ENCODE measurements at places on chromosomes 4 and X.
A peak's percentile ranks its signal among the peaks of the same experiment; 100 is the strongest.

GRCh38 chr4:119082661-119083060 lies 53.0 kb upstream of the MYOZ2 start:
- no peak for DNase-seq

DNA sequence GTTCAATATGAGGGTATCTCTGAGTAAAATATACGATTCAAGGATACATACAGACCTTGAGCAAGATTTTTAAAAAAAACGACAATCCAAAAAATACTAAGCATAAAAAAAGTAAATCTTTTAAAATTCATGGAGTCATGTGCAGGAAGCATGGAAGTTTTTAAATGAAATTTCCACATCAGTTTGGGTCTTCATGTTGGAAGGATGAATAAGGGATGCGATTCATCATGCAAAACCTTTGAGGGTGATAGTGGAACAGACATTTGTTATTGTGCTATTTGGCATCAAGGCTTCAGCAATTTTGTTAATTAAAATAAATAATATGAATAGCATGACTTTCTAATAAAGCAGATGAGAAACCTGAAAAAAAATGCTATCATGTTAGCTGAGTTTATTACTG lies 815.0 kb upstream of the PCDH10 start:
- no peak for DNase-seq

DNA sequence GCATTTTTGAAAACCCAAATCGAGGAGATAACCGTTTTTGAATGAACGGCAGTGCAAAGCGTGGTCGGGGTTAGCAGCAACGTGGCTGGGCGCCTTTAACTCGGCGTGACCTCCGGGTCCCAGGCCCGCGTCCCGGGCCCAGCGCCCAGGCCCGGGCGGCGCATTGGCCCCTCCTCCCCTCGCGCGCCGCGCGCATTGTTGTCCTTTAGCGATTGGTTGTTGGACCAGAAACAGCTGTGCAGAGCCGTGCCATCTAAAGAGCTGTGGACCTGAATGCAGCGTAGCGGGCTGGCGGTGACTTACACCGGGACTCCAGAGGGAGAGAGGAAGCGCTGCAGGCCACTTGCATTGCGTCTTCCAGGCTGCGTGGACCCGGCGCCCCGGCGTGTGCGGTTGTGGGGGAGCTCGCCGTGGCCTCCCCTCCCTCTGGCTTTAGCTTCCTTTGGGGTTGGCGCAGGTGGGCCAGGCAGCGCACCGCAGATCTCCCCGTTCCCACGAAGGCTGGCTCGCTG lies at the start of gene STOX2:
Gene STOX2 (plus strand): TSS at position 227 of the 512 bp plus-strand sequence. CDS start 1,484 bp downstream, outside the sequence.
- no peak for DNase-seq

DNA sequence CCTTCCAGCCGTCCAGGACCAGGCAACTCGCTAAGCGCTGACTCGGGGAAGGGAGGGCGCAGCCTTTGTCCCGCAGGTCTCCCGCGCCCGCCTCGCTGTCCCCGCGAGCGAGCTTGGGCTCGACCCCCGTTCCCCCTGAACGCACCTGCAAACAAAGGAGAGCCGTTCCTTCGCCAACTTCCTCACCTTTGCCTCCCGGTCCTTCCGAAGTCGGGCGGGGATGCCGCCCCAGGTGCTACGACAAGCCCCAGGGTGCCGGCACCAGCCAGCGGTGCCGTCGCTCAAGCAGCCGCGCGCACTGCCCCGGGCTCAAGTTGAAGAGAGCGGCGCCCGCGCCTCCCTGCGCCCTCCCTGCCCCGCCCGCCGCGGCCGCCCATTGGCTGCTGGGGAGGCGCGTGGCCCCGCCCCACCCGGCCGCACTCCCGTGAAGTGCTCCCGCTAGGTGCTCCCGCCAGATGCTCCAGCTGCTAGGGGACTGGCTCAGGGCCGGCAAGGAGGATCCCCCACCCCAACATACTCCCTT lies 107.1 kb downstream of the NSUN7 start:
- DNase-seq = peak; percentile 10

DNA sequence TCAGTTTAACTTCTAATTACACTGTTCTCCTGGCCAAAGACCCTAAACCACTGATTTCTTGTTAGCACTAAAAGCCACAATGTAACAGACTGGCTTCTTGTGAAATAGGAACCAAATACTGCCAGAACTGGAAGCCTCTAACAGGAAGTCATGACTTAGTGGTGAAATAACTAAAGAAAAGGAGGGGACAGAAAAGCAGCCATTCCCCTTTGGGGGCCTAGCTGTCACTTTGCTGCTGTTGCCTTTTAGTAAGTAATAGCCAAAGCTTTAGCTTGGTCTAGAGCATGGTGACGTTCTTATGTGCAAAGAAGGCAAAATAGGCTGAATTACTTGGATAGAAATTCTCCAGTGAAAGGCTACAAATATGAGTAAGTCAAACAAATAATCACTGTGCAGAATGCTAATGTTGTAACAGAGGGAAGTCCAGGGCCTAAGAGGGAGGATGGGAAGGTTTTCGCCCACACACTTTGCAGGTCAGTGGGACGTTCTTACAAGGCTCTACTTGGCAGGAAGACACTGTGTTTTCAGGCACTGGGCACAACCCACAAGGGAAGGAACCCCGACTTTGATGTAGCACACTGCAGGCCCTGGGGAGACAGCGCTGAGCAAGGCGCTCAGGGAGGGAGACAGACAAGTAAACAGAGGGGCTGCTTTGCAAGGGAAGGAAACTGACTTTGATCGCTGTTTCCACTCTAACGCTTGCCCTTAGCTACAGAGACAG lies 16.7 kb downstream of the GAB3 start:
- no peak for DNase-seq

GRCh38 chr4:143858456-143858855 lies 46.9 kb downstream of the GYPE start:
- no peak for DNase-seq

DNA sequence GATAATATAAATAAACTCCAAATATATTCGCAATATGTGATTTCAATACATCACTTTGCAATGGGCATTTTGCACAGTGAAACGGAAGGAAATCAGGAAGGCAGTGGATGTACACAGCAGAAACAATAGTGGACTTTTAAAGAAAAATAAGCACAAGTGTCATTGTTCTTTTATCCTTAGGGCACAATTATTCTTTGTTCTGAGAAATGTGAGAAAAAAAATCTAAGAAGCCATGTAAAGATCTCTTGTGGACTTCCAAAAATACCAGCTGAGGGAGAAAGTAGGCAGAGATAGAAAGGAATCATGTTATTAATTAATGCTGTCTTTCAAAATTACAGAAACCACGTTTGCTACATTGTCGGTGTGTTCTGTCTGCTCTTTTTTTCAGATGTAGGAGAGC lies 17.6 kb upstream of the PRRG1 start:
- no peak for DNase-seq

DNA sequence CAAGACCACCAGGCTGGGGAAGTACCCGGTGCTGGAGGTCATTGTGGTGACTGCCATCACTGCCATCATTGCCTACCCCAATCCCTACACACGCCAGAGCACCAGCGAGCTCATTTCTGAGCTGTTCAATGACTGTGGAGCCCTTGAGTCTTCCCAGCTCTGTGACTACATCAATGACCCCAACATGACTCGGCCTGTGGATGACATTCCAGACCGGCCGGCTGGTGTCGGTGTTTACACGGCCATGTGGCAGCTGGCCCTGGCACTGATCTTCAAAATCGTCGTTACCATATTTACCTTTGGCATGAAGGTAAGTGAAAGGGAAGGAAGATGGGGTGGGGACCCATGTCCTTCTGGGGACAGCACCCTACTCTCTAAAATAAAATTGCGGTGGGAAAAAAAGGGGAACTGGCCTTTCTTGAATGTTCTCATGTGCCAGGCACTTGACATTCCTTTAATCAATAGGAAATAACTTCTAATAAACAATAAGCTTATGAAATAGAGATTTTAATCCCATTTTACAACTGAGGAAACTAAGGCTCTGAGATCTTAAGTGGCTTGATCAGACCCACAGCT lies 51.6 kb downstream of the CLCN4 start:
- DNase-seq = no peak

- no peak for DNase-seq
These were observed 7.0 kb downstream of the STBD1 start for GRCh38 chr4:76313547-76313946.

DNA sequence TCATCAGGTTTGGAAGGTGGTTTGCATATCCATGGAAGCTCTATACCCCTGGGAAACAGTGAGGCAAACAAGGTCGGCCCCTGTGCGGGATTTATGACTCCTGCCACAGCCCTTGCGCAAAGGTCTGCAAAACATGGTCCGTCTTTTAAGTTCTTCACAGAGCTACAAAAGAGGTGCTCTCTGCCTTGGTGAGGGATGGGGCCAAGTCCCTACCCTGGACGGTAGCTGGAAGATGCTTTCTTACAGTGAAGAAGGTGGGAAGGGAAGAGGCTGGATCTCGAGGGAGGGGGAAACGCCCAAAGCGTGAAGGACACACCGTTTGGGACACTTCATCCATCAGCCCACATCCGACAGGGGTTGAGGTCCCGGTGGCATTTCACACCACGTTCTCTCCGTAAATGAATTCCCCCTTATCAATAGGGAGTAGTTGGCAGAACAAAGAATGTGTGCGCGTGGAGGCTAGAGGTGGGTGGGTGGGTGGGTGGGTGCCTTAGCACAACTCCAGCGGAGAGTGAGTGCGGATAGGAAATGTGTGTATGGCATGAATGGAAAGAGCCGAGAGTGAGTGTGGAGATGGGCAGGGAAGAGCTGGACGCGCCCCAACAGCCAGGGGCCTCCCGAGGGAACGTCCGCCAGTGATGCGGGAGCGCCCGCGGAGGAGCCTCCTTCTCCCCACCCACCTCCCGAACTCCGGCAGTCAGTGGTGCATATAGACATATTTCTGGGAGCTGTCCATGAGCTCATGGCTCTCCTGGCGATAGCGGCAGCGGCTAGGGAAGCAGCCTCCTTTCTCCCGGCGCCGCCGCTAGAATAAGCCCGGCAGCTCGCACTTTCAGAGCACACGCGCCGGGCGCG lies 68.3 kb downstream of the LARP7 start:
- DNase-seq = no peak

DNA sequence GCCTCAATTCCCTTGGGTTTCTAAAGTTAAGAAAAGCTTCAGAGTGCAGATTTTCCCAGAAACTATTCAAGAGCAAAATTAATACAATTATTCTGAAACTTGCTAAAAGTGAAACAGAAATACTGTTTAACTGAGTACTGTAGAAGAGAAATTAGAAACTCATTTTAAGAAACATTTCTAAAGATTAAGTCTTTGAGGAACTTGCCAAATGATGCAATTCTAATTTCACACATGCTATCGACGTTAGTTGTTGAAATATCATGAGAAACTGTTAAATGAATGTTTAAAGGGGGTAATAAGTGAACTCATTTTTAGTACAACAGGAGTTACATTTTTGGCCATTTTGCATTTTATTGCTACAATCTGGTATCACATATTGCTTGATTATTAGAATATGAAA lies 125.3 kb upstream of the MAOA start:
- DNase-seq = no peak

GRCh38 chr4:99436462-99436861 lies 1.3 kb upstream of the ADH7 start:
- DNase-seq = no peak

- DNase-seq = no peak
These were observed 238.4 kb upstream of the PRKX start for GRCh38 chrX:3951859-3952258.

GRCh38 chrX:13029887-13030771 lies 14.3 kb downstream of the FAM9C start:
- no peak for DNase-seq

GRCh38 chrX:54944816-54945215 lies 24.2 kb downstream of the TRO start:
- no peak for DNase-seq

DNA sequence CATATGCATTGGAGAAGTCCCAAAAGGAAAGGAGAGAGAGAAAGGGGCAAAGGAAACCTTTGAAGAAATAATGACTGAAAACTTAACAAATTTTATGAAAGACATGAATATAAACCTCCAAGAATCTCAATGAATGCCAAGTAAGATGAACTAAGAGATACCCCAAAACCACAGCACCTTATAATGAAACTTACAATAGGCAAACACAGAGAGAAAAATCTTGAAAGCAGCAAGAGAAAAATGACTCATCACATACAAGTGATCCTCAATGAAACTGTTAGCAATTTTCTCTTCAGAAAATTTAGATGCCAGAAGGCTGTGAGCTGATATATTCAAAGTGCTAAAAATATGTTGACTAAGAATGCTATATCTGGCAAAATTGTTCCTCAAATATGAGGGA lies 10.1 kb downstream of the SMIM10L2A start:
- no peak for DNase-seq

DNA sequence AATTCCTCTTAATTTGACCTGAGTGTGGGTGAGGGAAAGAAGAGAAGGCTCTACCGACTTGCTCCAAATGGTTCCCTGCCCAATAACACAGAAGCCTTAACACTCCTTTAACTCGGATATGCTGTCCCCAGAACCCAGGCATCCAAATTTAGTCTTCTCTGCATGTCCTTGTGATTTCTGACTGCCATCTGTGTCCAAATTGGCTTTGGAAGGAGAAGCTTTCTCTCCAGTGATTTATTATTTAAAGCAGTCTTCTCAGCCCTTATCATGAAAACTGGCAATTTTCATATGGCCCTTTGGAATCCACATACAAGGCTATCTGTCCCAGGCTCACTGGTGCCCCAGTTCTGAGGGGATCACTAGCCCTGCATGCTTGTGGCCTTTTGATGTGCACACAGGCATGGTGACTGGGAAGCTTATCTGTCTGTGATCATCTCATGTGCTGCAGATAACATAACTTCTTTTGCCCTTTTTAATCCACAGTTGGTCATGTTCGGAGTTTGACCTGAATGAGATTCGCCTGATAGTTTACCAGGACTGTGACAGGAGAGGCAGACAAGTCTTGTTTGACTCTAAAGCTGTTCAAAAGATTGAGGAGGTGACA lies 56.7 kb downstream of the FNIP2 start:
- no peak for DNase-seq

- no peak for DNase-seq
These were observed 62.0 kb downstream of the ASMT start for GRCh38 chrX:1676866-1677265.
